Prostate gland (tissue), 2 donors: ENCODE measurements at places on chromosomes 1 and 21. TPM values are rescaled to one million over a fixed set of nuclear protein-coding genes. Genes with fewer than 3 reads are reported as not detected.
A peak's percentile ranks its signal among the peaks of the same experiment; 100 is the strongest.

DNA sequence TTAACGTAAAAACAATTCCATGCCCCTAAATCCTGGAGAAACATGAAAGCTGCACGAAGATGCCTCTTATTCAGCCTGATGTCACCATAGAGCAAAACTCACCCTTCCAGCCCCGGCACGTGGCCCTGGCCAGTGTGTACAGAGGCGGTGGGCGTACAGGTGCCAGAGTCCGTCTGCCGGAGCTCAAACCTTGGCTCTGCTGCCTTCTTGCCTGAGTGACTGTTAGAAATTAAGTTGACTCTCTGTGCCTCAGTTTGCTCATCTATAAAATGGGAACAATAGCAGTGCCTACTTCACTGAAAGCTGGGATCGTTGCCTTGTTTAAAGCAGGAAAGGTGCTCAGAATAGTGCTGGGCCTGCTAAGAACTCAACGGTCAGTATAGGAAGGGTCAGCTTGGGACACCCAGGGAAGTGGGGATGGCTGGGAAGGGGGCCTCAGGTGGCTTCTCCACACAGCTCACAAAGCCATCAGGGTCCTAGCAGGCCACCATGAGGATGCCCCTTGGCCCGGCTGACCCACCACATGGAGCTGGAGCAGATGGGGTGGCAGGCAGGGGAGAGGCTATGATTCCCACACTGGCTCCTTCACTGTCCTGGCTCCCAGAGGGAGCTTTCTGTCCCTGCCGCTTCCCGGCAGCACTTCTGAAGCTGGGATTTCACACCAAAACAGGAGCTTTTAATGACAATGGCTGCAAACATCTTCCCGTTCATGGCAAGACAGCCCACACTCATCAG lies 237.2 kb downstream of the NPHP4 start:
- DNase-seq = no peak

DNA sequence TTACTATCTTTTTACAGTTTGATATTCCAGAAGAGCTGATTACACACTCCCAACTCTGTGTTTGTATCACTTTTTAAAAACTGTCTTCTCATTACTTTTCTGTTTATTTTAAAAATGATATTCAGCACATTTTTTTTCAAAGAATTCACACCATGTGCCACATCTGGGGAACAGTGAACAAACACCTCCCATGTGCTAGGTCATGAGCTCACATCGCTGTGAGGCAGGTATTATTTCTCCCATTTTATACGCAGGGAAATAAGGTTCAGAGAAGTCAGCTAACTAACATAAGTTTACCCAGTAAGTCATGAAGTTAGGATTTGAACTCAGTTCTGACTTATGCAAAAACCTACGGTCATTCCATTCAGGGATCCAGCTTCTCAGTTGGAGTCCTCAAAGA lies 44.9 kb downstream of the S1PR1 start:
- no peak for DNase-seq

DNA sequence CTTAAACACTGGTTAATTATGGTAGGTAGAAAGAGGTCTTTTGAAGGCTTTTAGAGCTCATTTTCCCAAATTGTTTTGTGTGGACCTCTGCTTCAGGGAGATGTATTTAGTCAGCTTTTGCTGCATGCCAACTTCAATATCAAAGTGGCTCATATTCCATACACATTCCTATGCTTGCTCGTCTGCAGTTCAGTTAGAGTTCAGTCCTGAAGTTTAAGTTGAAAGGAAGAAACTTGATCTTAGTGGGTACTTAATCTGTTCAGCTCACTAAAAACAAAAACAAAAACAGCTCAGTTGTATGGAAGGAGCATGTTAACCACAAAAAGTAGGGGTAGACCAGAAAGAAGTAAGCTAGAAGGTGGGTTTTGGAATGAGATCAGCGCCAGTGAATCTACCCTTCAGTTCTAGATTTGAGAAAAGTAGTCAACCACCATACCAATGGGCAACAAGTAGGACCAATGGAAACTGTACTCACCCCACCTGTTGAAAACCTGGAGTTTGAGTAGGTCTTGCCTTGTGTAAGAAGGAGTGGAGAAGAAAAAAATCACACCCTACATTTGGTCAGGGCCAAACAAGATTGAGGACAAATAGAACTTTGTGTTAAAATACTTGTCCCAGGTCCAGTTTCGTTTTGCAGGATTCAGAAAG lies 58.0 kb downstream of the LEPR start:
- DNase-seq = no peak

DNA sequence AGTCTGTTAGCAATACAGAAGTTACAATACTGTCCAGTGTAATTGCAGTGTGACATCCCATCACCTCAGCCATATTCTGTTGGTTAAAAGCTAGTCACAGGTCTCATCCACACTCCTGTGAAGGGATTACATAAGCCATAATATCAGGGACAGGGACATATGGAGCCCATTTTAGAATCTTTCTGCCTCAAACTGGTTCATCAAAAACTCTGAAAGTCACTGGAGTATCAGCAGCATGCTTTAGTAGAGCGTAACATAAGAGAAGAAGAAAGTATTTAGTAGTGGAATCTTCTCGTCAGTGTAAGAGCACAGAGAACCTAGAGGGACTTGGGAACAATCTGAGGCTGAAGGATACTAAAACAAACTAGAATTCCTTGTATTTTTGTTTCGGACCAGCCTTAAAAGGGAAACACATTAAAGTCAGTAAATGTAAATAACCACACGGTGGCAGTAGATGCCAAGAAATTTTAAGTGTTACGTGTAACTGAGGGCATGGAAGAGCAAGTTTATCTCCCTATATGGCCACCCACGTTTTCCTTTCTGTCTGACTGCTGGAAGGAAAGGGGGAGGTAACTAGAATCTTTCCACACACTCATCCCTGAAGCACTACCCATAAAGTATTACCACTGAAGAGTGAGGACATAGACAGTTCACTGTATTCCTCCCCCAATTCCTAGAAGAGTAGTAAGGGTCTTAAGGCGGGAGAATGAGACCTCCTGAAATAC lies 41.6 kb upstream of the AGL start:
- peak; percentile 58 for DNase-seq

DNA sequence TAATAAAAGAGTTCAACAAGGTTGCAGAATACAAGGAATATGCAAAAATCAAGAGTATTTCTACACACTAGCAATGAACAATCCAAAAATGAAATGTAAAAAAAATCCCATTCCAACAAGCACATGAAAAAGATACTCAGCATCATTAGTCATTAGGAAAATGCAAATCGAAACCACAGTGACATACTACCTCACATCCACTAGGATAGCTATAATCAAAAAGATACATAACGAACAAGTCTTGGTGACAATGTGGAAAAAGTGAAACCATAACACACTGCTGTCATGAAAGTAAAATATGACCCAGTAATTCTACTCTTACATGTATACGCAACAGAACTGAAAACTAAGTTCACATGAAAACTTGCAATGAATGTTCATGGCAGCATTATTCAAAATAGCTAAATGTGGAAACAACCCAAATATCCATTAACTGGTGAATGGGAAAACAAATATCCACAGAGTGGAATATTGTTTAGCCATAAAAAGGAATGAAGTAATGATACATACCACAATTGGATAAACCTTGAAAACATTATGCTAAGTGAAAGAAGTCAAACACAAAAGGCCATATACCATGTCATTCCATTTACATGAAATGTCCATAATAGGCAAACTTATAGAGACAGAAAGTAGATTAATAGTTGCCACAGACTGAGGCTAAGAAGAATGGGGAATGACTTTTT lies 34.3 kb downstream of the PIK3R3 start:
- no peak for DNase-seq

GRCh38 chr1:93694039-93694438 lies 12.4 kb upstream of the BCAR3 start:
- no peak for DNase-seq

Gene ACOT11
- total RNA-seq = 6.7 TPM

GRCh38 chr1:188668083-188668482 lies 1809.6 kb downstream of the BRINP3 start:
- DNase-seq = no peak

Gene CFHR2
- total RNA-seq = not detected

- DNase-seq = peak; percentile 11
Observed at GRCh38 chr1:59814901-59815825, at the start of gene HOOK1. HOOK1 (plus strand) TSS chr1:59814949; CDS start chr1:59815118, 169 bp downstream.

Gene F13B
- total RNA-seq = not detected

- DNase-seq = no peak
Observed at GRCh38 chr1:229266832-229267500, 3.9 kb upstream of the RAB4A start.

GRCh38 chr1:176670853-176671252 lies 207.9 kb downstream of the PAPPA2 start:
- DNase-seq = no peak

GRCh38 chr1:94237291-94238226 lies at the start of gene ARHGAP29:
ARHGAP29 (minus strand) TSS chr1:94237584; CDS start chr1:94231611, 5,973 bp downstream.
- peak; percentile 80 for DNase-seq

- no peak for DNase-seq
Observed at GRCh38 chr1:115293899-115294298, 44.1 kb downstream of the NGF start.

Gene LIN28A
- total RNA-seq = not detected

GRCh38 chr1:15224259-15224869 lies 22.7 kb upstream of the FHAD1 start:
- no peak for DNase-seq

DNA sequence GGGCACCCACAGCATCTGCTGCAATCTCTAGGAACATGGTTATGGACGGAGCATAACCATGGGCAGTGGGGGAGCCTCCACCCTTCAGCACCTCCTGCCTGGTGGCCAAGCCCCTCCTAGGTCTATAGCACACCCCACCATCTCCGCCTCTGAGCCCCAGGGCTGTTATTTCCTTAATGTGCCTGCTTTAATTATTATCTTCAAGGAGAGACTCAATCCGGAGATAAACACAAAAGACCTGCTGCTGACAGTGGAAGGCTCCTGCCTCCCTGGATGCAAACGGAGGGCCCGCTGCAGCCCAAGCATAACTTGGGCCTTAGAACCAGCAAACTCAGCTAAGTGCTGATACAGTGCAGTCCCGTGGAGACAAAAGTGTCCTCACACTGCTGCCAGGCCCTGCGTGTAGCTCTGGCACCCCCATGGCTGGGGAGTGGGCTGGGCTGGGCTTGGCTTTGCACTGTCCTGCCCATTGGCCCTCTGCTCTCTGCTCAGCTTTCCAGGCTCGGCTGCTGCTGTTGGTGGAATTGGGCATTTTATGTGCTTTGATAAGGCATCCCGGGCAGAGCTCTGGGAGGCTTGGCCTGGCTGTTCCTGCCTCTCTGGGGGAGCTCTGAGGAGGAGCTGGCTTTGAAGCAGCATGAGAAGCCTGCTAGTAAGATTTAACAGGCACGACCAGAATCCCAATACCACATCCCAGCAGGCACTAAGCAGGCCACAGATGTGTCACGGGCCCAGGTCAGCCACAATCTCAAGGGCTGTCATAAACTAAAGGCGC lies 620.2 kb downstream of the PTPRU start:
- DNase-seq = no peak

GRCh38 chr1:226425004-226425378 lies 17.1 kb upstream of the PARP1 start:
- no peak for DNase-seq

DNA sequence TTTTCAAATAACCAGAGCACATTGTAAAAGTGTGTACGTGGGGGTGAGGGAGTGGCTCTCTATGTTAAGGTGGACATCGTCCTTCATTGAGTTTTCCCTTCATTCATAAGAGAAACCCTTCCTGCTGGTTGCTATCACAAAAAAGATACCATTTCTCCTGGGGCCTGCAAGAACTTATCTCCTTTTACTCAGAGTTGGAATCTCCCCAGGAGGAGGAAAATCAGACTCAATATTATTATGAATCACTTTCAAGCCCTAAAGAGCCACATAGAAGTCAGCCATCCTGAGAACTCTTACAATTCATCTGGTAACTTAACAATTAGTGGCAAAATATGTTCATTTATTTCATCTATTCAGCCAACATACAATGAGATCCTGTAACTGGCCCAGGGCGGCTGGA lies 27.1 kb upstream of the TGFBR3 start:
- DNase-seq = no peak

DNA sequence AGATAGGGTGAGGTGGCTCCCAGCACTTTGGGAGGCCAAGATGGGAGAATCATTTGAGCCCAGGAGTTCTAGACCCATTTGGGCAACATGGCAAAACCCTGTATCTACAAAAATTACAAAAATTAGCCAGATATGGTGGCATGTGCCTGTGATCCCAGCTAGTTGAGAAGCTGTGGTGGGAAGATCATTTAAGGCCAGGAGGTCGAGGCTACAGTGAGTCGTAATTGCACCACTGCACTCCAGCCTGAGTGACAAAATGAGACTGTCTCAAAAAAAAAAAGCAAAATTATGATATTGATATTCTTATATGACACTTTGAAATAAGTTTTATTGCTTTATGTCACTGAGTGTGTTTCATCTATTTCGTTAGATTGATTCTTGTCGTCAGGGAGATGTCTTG lies 7.4 kb downstream of the ACADM start:
- no peak for DNase-seq

Gene TNFRSF4
- 3.0 TPM for total RNA-seq

DNA sequence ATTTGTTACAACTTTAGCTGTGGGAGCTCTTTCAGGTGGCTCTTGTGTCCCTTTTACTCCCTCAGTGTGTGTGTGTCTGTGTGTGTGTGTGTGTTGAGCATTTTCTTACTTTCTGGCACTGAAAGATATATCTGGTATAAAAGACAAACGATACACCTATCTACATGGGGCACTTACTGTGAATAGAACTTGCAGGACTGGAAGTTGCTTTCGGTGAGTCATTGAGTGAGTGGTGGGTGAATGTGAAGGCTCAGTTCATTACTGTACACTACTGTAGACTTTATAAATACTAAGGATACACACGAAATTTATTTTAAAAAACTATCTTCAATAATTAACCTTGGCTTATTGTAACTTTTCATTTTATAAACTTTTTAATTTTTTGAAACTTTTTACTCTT lies 38.7 kb downstream of the BTBD8 start:
- no peak for DNase-seq

Gene TPTE
- total RNA-seq = not detected

GRCh38 chr1:48466594-48466993 lies 5.4 kb downstream of the SPATA6 start:
- no peak for DNase-seq

Gene ZSWIM5
- total RNA-seq = 18.6 TPM

DNA sequence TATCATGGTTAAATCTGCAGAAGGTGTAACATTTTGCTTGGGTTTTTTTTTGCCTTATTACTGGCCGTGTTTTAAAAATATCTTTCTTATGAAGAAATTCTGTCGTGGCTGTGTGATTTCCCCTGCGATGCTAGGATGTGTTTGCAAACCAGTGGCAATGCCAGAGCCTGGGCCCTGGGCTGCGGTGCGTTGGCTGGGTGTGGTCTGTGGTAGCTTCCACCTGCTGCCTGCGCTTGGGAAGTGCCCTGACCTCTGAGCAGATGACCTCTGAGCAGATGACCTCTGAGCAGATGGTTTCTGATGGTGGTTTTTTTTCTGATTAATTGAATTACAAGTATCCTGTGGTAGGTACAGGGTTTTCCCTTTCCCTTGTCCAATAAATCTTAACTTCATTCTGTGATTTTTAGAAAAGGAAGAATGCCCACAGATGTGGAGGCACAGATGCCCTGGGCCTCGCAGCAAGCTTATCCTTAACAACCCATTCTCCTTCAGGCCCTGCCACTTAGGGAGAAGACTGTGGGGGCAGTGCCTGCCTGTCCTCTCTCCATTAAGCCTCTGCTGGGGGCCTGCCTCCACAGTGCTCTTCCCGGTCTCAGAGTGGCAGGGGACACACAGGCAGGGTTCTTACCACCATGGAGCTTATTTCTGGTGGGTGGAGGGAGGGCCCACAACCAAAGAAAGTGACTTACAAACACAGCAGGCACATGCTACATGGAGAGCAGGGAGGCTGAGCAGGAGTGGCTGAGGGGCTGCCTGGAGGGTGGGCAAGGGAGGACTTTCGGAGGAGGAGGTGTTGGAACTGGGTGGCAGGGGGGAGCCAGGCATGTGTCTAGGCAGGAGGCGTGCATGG lies 81.7 kb downstream of the PCBP3 start:
- DNase-seq = no peak
